Daoy (cell line): ENCODE measurements at places on chromosomes 7 and 10. TPM values are rescaled to one million over a fixed set of nuclear protein-coding genes. Genes with fewer than 3 reads are reported as not detected.

Gene PRSS2
- not detected in 2 replicates for total RNA-seq

Gene CAMK2G
- total RNA-seq = 12.2 and 14.6 TPM in 2 replicates

Gene NEBL
- total RNA-seq = under 0.01 TPM in 1 of 2 replicates, not detected in the other

Gene NRAP
- not detected in 2 replicates for total RNA-seq

Gene TCF7L2
- 0.60 and 1.9 TPM in 2 replicates for total RNA-seq

Gene PRPS1L1
- total RNA-seq = not detected in 2 replicates

Gene GALNT11
- 29.1 and 41.2 TPM in 2 replicates for total RNA-seq

Gene FRAT2
- total RNA-seq = 12.7 and 13.8 TPM in 2 replicates

- no peak for DNase-seq
Measured at GRCh38 chr10:27529010-27529783, 25.1 kb downstream of the RAB18 start.

- no peak for DNase-seq
Measured at GRCh38 chr7:3710531-3710930, 409.5 kb downstream of the SDK1 start.

GRCh38 chr10:44981172-44982113 lies 2.8 kb upstream of the DEPP1 start:
- peak; percentile 81 for DNase-seq

- DNase-seq = no peak
Measured at GRCh38 chr10:60834401-60834800, 56.1 kb downstream of the CDK1 start.

DNA sequence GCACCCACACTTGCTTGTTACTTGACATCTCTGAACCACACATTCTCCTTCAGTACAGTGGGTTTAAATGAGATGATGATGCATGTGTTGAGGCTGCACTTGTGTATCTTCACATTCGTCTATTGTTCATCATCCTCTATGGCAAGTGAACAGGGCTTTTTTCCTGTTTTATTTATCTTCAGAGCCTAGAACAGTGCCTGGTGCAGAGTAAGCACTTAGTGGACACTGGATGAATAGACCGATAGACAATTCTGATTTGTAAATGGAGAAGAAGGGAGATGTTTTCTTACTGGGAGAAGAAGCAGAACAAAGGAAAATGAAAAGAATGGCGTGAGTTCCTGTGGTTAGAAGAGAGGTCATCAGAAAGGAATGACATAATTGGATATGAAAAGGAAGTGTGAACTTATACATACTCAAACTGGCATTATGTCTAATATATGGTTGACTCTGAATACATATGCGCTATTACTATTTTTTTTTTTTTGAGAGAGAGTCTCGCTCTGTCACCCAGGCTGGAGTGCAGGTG lies 99.7 kb downstream of the AVL9 start:
- DNase-seq = peak; percentile 22

DNA sequence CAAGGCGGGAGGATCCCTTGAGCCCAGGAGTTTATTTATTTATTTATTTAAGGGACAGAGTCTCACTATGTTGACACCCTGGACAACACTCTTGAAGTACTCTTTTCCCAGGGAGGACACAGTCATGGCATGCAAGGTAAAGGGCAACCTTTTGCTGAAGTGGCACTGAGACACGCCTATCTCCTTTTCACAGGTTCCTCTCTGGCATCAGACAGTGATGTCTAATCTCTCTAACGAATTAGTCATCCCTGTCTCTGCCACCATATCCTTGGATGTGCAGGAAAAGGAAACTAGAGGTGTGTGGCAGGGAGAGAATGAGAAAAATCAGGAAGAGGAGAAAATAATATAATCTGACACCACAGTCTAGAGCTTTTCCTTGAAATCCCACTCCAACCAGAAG lies 19.5 kb downstream of the CPVL start:
- DNase-seq = peak; percentile 60

GRCh38 chr10:71696628-71697326 lies 22.8 kb downstream of the C10orf105 start:
- DNase-seq = peak; percentile 54

GRCh38 chr10:61632057-61632670 lies 30.6 kb upstream of the CABCOCO1 start:
- DNase-seq = no peak

GRCh38 chr7:17289074-17289645 lies 9.3 kb upstream of the AHR start:
- DNase-seq = peak; percentile 35

- peak; percentile 24 for DNase-seq
Measured at GRCh38 chr7:141012696-141013344, 1.9 kb downstream of the MRPS33 start.
